ENCODE measurements at places on chromosomes 2 and 18. TPM values are rescaled to one million over a fixed set of nuclear protein-coding genes. Genes with fewer than 3 reads are reported as not detected.

- no peak for DNase-seq
Observed at GRCh38 chr2:102425441-102426132, 2.6 kb downstream of the IL18RAP start.

The NAT8 gene
- not detected for polyA plus RNA-seq

GRCh38 chr2:76501641-76502040 is 790.9 kb upstream of the GCFC2 start:
- DNase-seq: no peak

The DYSF gene
- 116 TPM for polyA plus RNA-seq

DNA sequence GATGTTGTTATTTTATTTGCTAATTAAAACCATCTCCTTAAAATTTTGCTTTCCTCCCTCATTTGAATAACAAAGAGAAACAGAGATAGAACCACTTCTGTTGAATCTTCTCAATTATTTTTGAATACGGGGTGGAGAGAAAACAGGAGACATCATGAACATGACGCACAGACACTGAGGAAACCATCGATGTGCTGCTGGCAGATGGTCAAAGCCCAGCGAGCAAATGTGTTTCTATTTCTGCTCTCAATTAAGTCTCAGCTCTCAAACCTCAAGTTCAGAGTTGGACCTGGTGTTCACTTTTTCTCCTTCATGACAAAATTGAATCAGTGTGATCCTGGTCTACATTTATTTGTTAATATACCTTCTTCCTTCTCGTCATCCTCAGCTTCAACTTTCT is 36.1 kb upstream of the TWIST2 start:
- DNase-seq: no peak

GRCh38 chr2:37665604-37666362 is 5.7 kb downstream of the CDC42EP3 start:
- DNase-seq: no peak

The FAM124B gene
- polyA plus RNA-seq: 9.4 TPM

DNA sequence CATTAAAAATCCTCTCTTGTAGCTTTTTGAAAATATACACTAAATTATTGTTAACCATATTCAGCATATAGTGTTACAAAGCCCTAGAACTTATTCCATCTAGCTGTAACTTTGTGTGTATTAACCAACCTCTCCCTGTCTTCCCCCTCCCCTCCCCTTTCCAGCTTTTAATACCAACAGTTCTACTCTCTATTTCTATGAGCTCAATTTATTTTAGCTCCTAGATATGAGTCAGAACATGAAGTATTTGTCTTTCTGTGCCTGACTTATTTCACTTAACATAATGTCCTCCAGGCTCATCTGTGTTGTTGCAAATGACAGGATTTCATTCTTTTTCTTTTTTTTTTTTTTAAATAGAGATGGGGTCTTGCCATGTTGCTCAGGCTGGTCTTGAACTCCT is 45.1 kb downstream of the GPD2 start:
- DNase-seq: no peak

- no peak for DNase-seq
Observed at GRCh38 chr2:3456125-3456524, 63.2 kb downstream of the ADI1 start.

DNA sequence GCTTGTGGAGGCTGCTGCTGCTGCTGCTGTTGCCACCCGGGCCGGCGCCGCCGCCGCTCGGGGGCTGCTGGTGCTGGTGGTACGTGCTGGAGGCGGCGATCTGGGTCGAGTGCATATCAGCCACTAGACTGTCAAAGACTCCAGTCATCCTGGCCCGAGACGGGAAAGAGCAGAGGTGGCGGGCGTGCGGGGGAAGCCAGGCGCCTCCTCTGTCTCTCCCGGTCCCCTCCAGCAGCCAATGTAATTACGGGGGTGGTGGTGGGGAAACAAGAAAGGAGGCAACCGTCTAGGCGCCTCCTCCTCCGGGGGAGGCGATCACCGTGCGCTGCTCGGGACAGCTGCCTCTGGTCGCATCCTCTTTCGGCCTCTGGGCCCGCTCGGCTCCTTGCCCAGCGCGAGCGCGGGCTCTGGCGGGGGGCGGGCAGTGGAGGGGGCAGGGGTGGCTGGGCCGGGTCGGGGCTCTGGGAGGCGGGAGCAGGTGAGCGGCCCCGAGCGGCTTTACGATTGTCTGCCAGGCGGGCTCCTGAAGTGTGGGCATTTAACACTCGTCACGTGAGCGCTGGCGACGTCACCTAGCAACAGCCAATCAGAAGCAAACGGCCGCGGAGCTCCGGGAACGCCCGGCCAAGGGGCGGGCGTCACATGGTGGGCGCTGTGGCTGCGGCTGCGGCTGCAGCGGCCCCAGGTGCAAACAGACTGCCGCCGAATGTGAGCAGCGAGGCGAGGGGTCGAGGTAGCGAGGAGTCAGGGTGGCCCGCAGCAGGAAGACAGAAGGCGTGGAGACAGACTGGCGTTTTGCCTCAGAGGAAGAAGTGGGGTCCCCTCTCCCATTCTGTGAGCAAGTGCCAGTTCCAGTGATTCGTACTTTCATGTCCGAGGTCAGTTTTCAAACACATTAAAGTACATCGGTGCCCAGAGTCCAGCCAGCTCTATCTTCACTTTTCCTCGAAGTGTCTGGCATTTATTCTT is at the start of gene DLX2:
TSS of gene DLX2 (minus strand) at position 510 of the 969 bp plus-strand sequence. CDS start at position 148, 362 bp downstream.
- DNase-seq: peak; percentile 92

GRCh38 chr2:191786694-191787093 is 60.2 kb downstream of the CAVIN2 start:
- no peak for DNase-seq

The STAT4 gene
- 1.6 TPM for polyA plus RNA-seq

GRCh38 chr2:161425728-161426454 is 9.8 kb downstream of the TBR1 start:
- no peak for DNase-seq

DNA sequence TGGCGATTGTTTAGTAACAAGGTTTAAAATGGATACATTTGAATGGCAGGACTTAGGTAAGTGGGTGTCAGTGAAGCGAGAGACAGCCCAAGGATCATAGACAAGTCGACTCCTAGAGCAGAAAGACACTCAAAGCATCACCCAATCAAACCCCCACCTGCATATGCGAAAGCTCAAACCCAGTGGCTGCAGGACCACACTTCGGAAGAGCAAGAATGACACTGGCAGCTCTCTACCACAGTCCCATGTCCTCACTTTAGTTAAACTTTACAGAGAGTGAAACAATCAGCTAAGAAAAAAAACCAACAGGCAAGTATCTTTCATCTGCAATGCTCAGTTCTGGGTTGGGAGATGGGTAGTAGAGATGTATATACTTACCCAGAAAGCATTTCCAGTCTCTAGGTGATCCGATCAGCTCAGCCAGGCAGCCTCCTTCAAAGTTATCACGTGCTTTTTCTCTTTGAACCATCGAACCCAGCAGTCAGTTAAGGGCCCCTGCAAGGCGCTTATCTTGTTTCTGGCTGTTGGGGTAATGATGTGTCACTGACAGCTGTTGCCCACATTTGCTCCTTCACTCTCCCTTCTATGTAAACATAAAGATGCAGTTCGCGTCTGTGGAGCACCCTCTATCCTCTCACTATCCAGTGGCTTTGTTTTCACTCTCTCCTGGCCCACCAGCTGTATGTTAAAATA is 357.5 kb upstream of the ID2 start:
- DNase-seq: no peak

GRCh38 chr2:119184512-119184911 is 26.0 kb upstream of the C1QL2 start:
- no peak for DNase-seq

DNA sequence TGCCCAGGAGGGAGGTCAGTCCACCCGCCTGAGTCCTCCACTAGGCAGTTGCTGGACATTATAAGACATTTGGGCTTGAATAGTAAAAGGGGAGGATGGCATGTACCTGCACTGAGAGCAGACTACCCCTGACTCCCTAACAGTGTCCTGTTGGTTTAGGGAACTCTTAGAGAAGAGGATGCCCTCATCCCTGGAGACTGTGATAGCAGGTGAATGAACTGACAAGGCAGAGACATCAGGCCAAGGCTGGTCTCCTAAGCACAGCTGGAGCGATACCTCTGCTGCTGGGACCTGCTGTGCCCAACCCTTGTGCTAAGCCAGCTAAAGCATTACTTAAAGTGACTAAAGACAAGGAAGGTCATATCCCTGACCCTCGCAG is 34.8 kb downstream of the PROC start:
- no peak for DNase-seq

The ANKRD30BL gene
- not detected for polyA plus RNA-seq

The ZNF385B gene
- polyA plus RNA-seq: 12.4 TPM

The CLEC4F gene
- polyA plus RNA-seq: 0.50 TPM

DNA sequence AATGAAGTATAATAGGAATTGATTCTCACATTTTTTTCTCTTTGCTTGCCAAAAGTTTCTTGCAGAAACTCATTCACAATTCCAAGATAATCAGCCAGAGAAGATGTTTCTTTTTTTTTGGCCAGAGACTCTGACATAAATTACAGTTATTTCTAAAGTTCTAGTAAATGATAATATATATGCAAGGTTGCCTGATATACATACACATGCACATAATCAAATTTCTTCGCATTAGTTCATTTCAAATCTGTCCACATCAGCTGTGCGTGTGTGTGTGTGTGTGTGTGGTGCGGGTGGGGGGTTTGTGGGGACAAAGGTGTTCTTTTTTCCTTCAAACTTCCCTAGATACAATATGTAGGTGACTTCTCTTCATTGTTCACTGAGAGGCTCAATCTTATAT is 33.2 kb downstream of the OSGEPL1 start:
- DNase-seq: no peak

The ESCO1 gene
- 19.6 TPM for polyA plus RNA-seq

GRCh38 chr2:32135409-32135808 is 30.3 kb upstream of the SLC30A6 start:
- peak; percentile 11 for DNase-seq

The PCARE gene
- polyA plus RNA-seq: 0.06 TPM

Measured in muscle of back (tissue), 13 donors.